Left kidney (tissue), 8 donors: ENCODE measurements at places on chromosomes 11 and 22. TPM values are rescaled to one million over a fixed set of nuclear protein-coding genes. Genes with fewer than 3 reads are reported as not detected.

DNA sequence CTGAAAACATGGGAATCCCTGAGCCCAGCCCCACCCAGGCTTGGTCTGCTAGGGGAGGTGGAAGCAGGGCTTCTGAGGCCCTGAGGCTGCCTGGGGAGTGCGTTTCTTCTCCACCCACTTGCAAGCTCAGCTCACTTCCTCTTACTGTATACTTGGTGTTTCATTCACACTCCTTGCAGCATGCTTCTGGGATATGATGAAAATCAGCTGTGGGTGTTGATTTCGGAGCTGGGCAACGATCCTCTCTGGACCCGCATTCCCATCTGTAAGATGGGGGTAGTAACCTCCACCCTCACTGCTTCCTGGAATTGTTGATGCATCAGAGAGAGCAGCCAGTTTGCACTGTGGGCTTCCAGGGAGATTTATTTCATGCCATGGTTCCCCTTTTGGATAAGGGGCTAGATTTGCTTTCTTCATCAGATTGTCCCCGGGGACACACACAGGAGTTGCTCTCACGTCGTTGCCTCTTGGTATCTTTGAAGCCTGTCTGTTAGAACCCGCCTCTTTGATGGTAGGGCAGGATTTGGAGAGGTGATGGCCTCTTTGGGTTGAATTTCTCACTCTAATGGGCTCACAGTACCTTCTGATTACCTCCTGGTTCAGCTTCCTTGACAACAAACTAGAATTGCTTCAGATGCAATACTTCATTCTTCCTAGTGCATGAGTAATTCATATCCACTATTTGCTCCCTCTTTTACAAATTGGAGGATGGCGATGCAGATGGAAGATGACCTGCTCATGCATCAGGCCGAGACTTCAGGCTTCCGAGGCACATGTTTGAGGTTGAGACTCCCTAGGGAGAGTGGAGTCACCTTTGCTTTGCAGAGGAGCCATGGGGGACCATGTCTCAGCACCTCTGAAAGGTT lies 40.4 kb downstream of the BCR start:
- no peak for DNase-seq

Gene RPL3
- polyA plus RNA-seq: 2,722 TPM

Gene GPHA2
- polyA plus RNA-seq: 2.6 TPM

Gene GAB4
- polyA plus RNA-seq: not detected

Gene OPCML
- polyA plus RNA-seq: 13.9 TPM

- DNase-seq: no peak
Measured at GRCh38 chr22:48849219-48849912, 978.3 kb downstream of the BRD1 start.

Gene ALG9
- polyA plus RNA-seq: 54.3 TPM

- DNase-seq: peak; percentile 48
Measured at GRCh38 chr11:57379732-57380131, 1.2 kb downstream of the PRG3 start.

GRCh38 chr22:47371263-47372090 lies 609.0 kb downstream of the TBC1D22A start:
- no peak for DNase-seq

GRCh38 chr11:44006917-44007361 lies 40.8 kb upstream of the ACCSL start:
- no peak for DNase-seq

DNA sequence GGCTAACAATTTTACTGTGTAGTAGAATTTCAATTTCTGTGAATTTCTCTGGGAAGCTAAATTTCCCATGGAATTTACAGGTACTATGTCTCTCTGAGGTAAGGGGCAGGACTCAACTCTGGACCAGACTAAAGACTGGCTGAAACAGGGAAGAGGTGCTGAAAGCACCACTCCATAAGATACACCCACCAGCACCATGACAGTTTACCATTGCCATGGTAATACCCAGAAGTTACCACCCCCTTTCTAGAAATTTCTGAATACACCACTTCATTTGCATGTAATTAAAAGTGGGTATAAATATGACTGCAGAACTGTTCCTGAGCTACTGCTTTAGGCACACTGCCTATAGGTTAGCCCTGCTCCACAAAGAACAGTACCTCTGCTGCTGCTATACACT lies 274.1 kb downstream of the TTC28 start:
- no peak for DNase-seq

Gene PRPF19
- polyA plus RNA-seq: 127 TPM

DNA sequence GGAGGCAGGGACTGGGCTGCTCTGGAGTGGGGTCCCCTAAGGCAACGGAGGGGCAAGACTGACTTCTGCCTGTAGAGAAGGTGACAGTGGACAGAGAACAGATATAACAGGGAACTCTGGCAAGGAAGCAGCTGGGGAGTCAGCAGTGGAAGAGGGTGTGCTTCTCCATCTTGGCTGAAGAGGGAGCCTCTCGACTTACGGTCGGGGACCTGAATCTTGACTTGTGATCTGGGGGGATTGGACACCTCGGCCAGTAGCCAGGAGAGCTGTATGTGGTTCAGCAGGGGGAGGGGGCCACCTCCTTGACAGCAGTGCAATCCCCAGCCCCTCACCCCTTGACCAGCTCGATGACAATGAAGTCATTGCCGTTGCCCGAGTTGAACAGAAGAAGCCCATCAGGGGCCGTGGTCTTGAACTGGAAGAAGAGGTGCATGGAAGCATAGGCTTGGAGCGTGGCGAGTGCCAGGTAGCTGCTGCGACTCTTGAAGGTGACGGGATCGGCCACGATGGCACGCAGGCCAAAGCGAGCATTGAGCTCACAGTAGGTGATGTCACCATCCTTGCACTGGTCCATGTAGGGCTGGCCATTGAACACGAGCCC lies 60.0 kb downstream of the SLC22A12 start:
- DNase-seq: no peak

DNA sequence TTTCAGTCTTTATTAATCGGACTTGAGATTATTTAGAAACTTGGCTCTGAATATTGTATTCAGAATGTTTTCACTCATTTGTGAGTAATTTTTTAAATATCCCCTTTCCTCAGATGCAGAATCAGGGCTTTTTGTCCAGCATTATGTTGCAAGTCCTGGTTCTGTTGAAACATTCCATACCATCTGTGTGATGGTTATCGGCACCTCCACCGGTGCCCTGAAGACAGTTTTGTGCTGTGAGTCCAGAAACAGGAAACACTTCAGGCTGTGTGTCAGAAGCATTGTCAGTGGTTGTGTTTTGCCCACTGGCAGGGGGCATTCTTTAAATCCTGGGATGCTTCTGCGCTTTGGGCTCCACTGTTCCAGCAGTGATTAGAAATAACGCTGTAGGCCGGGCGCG lies 20.4 kb downstream of the CDPF1 start:
- no peak for DNase-seq

Gene CD248
- 52.2 TPM for polyA plus RNA-seq

DNA sequence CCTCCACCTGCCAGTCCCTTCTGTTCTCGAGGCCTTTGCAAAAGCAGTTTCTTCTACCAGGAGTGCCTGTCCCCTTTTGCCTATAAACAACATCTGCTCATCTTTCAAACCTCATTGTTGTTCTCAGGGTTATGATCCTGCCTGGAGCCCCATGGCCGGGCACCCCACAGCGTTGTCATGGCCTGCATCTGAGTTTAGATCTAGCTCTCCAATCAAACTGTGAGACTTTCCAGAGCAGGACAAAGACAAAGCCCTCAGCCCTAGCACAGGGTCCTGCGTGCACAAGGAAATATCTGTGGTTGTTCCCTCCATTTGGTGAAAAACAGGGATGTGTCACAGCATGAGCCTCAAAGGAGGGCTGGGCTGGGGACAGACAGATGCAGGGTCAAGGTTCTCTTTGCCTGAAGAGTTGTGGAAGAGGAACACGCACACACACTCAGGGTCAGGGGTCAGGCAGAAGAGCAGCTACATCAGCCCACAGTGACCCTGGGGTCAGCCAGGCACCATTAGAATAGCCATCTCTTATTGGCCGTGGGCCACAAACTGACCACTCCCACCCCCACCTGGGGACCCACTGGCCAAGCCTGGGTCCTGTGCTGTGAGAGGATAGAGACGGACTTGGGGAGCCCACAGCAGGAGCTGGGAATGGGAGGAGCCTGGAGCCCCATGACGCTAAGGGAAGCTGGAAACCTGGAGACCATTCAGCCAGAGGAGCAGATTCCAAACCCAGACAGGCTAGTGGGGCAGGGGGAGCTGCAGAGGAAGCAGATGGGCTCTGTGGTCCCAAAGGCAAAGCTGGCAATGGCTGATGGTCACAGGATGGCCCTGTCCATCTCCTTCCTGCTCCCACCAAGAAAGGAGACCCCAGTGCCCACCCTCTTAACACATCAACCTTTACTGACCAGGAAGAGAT lies 99.4 kb downstream of the PDE2A start:
- no peak for DNase-seq

Gene REXO2
- polyA plus RNA-seq: 128 TPM

Gene PEX16
- polyA plus RNA-seq: 13.2 TPM

DNA sequence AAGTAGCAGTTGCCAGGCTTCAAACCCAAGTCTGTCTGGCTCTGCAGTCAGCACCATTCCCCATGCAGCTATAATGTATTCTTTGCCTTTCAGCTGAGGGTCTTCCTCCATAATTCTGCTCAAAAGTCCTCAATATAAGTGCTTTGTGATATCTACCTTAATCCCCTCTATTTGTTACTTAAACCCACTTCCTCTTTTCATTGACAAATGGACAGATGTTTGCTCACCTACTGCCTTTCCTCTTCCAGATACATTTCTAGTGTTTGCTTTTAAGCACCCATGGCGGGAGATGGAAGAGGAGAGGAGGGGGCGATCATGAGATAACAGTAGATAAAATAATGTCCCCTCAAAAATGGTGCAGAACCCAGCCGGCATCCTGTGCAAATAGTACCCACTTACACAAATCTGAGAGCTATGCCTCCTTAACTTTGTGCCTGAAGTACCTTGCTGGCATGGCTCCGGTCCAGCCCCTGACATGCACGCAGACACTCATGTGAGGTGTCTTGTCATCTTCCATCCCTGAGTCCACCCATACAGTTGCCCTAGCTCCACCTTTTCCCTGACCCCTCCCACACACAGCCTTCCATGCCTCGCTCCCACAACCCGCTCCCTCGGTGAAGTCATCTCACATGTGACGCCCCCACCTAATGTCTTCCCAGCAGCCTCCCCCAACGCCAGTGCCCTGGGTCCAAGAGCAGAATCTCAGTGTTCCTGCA lies 109.6 kb downstream of the TRIM29 start:
- DNase-seq: no peak

GRCh38 chr11:116164843-116165242 lies 607.9 kb downstream of the BUD13 start:
- DNase-seq: no peak

- peak; percentile 50 for DNase-seq
Measured at GRCh38 chr11:123040111-123040432, 21.9 kb downstream of the HSPA8 start.

DNA sequence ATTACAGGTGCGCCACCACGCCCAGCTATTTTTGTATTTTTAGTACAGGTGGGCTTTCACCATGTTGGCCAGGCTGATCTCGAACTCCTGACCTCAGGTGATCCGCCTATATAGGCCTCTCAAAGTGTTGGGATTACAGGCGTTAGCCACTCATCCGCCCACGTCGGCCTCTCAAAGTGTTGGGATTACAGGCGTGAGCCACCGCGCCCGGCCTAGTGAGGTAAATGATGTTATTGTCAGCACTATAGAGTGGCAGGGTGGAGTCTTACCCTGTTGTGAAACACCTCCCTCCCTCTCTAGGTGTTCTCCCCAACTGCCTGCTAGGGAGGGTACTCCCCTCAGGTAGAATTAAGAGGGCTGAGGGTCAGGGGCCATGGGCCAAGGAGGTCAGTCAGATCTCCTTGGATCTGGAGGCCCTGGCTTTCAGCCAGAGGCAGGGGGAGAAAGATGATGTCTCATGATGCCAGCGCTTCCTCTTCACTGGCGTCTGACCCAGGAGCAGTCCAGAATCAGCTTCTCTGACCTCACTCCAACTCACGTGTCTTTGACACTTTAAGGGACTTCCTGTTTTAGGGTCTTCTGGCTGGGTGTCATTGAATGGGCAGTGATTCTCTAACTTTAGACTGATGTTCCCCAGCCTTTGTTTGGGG lies 2.0 kb downstream of the GGA1 start:
- DNase-seq: no peak

- no peak for DNase-seq
Measured at GRCh38 chr11:94907226-94907625, 66.1 kb downstream of the CWC15 start.

DNA sequence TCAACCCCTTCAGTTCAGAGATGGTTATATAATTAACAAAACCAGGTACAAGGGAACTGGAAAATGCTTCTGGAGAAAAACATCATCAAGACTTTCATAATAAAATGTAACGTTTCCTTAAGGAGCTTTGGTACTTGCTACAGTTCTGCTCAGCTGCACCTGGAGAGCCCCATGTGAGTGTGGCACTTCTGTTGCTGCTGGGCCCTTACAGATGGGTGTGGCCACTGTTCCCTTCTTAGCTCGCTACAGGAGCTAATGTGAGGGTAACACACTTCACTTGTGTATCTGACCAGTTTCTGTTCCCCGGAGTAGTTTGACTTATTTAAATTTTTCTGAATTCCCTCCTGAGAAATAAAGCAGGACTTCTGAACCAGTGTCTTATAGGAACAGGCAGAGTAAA lies 4.0 kb downstream of the POU2AF3 start:
- no peak for DNase-seq

Gene APOBEC3F
- polyA plus RNA-seq: 8.5 TPM

DNA sequence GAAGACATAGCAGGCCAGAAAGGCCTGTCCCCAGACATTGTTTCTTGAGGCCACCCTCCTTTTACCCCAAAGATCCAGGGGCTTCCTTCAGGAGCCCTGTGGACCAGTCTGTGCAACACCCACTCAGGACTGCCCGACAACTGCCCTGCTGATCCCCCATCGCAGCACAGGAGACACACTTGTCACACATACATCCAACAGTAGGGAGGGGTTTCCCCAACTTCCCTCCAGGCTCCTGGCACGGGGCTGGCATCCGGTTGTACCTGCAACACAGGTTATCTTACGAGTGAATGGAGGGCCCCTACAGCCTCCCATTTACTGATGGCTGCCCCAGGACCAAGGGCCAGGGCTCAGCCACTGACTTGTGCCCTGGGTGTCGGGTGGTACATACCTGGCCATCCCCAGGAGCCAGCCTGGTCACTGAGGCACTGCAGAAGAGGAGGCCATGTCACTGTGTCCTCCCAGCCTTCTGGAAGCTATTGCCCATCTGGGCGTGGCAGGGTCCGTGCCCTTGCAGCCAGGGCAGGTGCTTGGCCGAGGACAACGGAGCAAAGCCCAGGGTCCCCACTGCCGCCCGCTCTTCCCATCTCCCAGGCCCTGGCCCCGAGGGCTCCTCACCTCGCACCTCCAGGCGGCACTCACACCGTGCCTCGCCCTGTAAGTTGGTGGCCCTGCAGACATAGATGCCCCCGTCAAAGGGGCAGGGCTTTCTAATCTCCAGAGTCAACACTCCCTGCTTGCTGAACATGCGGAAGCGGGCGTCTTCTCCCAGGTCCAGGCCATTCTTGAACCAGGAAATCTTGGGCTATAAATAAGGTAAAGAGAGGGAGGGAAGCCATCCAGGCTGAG lies 20.8 kb downstream of the MYBPC3 start:
- DNase-seq: no peak

Gene PATE4
- polyA plus RNA-seq: 0.20 TPM

Gene CPT1B
- polyA plus RNA-seq: 15.9 TPM

GRCh38 chr11:124535552-124536232 lies 7.8 kb downstream of the OR8B12 start:
- no peak for DNase-seq

Gene MYBPC3
- polyA plus RNA-seq: 0.13 TPM

Gene CHRM1
- polyA plus RNA-seq: not detected
